ENCODE measurements at places on chromosomes 11 and 22.

- DNase-seq, result no peak
Observed at GRCh38 chr11:77418155-77418970, 55.5 kb downstream of the PAK1 start.

- DNase-seq, result no peak
Observed at GRCh38 chr22:36097880-36098279, 62.7 kb downstream of the APOL3 start.

DNA sequence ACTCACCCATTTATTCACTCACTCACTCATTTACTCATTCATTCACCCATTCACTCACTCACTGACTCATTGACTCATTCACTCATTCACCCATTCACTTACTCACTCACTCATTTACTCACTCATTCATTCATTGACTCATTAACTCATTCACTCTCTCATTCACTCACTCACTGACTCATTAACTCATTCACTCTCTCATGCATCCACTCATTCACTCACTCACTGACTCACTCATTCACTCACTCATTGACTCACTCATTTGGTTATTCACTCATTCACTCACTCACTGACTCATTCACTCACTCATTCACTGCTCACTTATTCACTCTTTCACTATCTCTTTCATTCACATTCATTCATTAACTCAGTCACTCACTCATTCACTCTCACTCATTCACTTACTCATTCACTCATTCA, 2.5 kb upstream of the MUC5AC start:
- no peak for DNase-seq

GRCh38 chr11:21460082-21460481, 732.8 kb upstream of the ANO5 start:
- DNase-seq, result no peak

DNA sequence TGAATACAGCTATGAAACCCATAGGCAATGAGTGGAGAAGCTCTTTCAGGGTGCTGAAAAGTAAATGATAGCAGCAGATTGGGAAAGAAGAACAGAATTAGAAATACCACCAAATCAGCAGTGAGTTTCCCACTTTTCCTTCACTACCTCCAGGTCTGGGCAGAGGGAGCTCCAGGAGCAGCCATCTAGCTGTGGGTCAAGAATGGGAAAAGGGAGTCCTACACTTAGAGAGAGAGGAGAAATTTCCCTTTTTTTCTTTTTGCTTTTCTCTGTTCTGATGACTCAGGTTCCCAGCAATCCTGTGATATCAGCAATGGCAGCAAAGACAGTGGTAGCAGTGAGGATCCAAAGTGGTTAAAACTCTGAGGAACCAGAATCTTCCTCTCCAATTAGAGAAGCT, 263.9 kb downstream of the NXPE2 start:
- no peak for DNase-seq

All from germinal center (tissue), 1 donor.